ENCODE measurements at places on chromosomes 5 and 9.

DNA sequence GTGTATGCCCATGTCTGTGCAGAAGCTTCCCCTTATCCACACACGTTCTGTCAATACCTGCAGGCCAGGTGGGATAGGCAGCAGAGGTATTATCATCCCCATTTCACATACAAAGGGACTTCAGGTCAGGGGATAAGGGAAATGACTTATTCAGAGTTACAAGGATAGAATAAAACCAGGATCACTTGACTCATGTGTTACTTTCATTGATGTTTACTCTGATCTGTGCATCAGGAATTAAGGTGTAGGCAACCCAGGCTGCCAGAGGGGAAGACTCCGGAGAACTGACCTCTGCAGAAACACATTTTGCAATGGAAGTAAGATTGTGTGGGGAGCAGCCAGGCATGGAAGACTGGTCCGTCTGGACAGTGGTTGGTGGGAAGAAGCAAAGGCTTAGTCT lies 74.2 kb upstream of the FSTL4 start:
- no peak for DNase-seq

DNA sequence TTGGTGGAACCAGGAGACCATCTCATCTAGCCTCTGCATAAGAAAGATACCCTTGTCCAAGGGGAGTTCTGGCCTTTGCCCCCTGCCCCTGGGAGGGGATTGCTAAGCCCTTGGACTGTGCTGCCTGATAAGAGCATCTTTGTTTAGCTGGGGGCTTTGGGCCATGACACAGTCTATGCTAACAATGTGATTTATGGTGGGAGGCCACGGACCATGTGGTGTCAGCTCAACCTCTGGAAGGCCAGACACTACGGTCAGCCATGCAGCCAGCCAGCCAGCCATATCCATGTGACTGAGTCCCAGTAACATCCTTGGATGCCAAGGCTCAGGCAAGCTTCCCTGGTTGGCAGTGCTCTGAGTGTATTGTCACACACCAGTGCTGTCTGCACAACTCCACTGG lies 244.4 kb downstream of the FSTL4 start:
- no peak for DNase-seq

- peak; percentile 5 for DNase-seq
Observed at GRCh38 chr5:53425687-53426511, 54.5 kb upstream of the FST start.

DNA sequence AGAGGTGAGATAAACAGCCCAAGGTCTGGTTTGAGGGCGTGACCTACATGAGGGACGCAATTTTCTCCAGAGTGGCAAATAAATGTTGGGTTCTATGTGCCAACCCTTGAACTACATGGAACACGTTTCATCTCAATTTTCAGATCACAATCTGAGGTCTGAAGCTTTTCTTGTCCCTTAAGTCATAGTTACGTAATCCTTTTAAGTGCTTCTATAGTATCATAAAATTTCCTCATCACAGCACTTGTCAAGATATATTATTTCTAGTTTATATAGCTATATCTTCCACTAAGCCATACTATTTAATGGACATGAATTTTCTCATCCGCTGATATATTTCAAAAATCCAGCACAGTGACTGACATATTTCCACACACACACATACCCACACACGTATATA lies 53.1 kb upstream of the GRIN3A start:
- DNase-seq, result no peak

- DNase-seq, result no peak
Observed at GRCh38 chr5:40679913-40680681, at the start of gene PTGER4. Gene PTGER4, plus strand, starts transcription at chr5:40679915. Its CDS starts 1,079 bp downstream, at chr5:40680994.

GRCh38 chr9:34546102-34546833 lies 23.5 kb upstream of the ENHO start:
- DNase-seq, result no peak

DNA sequence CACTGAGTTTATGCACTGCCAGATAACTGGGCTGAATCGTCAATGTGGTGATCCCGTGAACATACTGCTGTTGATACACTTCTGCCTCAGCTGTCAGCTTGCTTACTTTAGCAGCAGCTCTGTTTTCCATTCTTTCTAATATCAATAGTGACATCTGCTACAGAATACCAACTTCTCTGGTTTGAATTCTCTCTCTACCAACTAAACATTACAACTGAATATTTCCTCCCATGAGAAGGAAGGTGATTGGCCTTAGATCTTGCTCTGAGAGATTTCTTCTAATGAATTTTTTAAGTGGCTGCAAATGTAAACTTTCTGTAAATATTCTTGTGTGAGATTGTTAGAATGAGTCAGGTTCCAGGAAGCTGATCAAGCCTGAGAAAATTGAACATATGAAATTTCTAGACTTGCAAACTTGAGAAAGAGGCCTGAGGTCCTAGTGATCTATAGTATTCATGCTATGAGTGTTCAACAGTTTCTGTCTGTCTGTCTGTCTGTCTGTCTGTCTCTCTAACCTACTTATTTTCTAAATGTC lies 205.5 kb upstream of the CDKN2B start:
- DNase-seq, result no peak

DNA sequence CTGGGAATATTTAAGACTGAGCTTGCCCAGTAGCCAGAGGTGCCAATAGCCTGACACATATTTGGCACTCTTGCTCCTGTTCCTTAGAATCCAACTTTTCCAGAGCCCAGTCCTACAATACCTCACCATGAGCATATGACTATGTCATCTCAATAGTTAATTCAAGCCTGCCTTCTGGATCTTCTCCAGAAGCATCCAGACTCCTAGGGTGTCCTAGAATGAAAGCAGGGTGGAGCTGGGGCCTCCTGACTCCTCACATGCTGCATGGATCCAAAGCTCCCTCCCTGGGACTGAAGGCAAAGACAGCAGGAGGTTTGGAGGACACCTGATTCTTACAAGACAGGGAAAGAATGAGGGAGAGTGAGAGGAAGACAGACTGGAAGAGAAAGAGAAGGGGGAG lies 37.9 kb downstream of the SH3TC2 start:
- DNase-seq, result no peak

GRCh38 chr5:28226407-28226806 lies 1188.0 kb upstream of the CDH9 start:
- no peak for DNase-seq

GRCh38 chr9:22401671-22402070 lies 45.0 kb upstream of the DMRTA1 start:
- no peak for DNase-seq

DNA sequence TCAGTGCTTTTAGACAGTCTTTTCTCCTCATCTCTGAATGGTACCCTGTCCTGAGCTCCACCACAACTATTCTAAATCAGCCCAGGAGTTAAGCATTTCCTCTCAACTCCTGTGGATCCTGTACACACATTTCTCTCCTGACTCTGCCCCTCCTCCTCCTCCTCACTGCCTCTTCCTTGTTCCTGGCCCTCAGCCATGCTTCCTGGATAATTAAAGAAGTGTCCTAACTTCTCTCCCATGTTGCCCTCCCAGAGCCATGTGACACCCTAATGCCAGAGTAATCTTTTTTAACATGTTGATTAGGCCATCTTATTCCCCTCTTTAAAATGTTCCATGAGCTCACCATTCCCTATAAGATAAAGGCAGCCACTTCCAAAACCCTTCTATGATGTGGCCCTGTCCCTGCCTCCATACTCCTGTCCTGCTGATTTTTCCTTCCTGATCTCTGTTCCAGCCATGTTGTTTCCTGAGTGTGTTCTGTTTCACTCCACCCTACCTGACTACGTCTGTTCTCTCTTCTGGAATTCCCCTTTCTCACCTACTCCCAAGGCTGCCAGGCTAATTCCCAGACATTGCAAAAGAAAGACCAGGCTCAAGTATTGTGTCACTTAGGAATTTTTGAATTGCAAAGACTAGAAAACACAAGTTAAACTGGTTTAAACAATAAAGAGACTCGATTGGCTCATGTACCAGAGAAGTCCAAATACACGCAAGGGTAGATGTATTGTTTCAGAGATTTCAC lies 295.2 kb downstream of the MAST4 start:
- no peak for DNase-seq

DNA sequence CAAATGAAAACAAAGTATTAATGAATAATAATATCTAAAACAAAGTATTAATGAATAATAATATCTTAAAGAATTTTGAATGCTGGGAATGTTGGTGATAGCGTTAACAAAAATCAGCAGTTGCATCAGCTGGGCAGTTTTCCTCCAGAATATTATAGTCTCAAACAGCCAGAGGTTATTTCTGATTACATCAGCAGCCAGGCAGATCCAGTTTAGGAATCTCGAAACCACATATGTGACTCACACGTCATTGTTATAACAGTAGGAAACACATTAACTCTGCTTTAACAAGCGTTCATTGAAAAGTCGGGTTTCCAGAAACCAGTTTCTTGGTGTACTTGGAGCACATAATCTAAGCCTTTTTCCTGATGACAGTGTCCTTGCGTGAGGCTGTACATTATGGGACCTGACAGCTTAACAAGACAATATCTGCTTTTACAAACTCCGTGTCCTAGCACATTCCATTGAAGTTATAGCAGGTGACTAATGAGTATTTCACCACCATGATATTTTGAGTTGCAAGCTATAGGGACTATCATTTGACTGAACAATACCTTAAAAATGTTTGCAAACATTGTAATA lies 559.5 kb upstream of the KLF4 start:
- DNase-seq, result no peak

DNA sequence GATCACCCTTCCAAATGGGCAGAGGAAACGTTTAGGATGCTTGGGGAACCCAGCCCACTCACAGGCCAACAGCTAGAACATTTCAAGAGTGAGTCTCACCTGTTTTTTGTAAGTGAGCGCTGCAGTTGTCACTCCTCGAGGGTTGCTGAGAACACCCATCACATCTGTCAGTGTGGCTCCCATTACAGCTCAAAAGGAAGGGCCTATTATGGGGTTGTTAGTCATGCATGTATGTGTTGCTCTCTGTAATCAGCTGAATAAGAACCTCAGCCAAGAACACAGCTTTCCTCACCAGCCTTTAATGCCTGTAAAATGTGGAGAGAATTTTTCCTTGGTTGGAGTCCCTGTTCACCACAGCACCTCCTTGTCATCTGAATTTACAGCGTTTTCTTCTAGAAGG lies 196.3 kb upstream of the KLF4 start:
- no peak for DNase-seq

- no peak for DNase-seq
Observed at GRCh38 chr9:4114569-4115505, 185.0 kb downstream of the GLIS3 start.

- DNase-seq, result no peak
Observed at GRCh38 chr5:35856765-35857351, at the start of gene IL7R. Gene IL7R, plus strand, starts transcription at chr5:35856891. Its CDS starts 87 bp downstream, at chr5:35856978.

DNA sequence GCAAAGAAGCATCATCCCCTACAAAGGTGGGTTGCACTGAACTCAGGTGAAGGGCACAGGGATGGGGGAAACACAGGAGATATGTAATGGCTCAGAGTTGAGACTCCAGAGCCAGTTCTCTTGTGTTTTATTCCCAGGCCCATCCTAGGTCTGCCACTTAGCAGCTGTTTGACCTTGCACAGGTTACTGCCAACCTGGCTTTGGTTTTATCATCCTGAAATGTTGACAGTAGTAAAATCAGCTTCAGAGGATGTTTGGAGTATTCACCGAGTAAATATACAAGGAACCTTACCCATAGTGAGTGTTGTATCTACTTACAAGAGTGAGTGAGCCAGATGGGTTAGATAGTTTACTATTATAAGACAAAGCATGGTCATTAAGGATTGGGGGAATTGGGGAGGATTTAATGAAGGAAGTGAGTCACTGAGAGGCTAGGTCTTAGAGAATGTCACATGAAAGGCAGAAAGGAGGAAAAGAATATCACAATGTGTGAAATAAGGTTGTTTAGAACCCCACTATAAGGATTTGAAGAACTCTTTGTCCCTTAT lies 141.3 kb downstream of the MAN2A1 start:
- no peak for DNase-seq

DNA sequence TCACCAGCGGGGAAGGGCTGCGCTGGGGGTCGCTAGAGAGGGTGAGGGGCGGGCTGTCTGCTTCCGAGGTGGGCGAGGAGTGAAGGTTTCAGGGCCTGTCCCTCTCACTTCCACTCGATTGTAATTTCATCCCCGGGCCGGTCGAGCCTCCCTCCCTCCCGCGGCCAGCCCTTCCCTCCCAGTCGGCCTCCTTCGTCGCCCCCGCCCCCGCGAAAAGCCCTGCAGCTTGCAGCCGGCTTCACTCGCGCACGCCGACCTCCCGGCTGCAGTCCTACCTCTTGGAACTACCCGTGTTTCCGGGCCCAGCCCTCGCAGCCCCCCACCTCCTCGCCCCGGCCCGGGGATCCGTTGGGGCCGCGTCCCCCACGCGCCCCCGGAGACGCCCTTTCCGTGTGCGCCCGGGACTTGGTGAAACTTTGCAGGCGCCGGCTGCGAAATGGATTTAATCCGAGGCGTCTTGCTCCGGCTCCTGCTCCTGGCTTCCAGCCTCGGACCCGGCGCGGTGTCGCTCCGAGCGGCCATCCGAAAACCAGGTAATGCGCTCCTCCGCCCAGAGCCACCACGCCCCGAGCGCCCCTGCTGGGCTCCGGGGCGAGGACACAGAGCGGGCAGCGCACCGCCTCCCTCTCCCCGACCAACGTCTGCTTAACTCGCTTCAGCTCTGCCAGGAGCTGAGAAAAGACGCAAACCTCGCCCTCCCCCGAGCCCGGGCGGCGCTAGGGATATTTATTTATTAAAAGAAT lies at the start of gene EGFLAM:
EGFLAM (plus strand) TSS at position 241 of the 743 bp plus-strand sequence; CDS start at position 437, 196 bp downstream.
- DNase-seq, result no peak

GRCh38 chr5:90940227-90940995 lies 381.8 kb downstream of the ADGRV1 start:
- peak; percentile 78 for DNase-seq

GRCh38 chr9:14281876-14282275 lies 32.1 kb downstream of the NFIB start:
- DNase-seq, result no peak

DNA sequence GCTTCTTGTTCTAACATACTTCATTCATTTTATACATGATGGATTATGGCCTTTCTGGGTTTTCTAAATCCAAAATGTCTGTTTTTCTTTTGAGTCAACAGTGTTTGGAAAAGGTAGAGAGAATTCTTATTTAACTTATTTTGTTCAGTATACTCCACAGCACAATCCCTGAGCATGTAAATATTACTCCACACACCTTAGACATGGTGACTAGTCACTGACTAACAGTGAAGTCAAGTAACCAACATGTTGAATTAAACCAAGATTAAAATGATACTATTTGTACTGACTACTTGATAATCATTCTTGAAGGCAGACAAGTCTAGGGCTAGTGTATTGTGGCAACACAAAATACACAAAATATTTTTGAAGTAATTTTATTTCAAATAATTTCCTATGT lies 55.0 kb downstream of the HAPLN1 start:
- DNase-seq, result no peak

- DNase-seq, result no peak
Observed at GRCh38 chr9:34372467-34373011, 4.2 kb downstream of the MYORG start.

GRCh38 chr9:93236541-93237206 lies 52.7 kb downstream of the WNK2 start:
- DNase-seq, result no peak

- DNase-seq, result no peak
Observed at GRCh38 chr5:95759005-95759404, 27.9 kb downstream of the RHOBTB3 start.

DNA sequence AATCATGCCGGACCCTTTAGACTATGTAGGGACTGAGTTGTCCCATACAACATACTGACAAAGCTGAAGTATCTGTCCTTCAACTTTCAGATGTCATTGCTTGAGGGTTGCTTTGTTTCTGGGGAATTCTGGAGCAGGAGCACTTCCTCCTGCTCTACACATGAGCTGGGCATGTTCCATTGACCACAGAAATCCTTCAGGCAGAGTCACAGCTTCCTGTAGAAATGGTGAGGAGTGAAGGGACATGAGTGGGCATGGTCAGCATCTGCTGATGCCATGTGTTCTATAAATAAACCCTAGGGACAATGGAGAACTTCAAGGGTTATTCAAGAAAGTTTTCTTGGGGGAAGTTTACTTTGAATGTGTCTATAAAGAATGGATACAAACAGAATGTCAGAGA lies 296.6 kb upstream of the FBXL7 start:
- DNase-seq, result no peak
